ENCODE measurements at places on chromosomes 1 and 21. TPM values are rescaled to one million over a fixed set of nuclear protein-coding genes. Genes with fewer than 3 reads are reported as not detected.

DNA sequence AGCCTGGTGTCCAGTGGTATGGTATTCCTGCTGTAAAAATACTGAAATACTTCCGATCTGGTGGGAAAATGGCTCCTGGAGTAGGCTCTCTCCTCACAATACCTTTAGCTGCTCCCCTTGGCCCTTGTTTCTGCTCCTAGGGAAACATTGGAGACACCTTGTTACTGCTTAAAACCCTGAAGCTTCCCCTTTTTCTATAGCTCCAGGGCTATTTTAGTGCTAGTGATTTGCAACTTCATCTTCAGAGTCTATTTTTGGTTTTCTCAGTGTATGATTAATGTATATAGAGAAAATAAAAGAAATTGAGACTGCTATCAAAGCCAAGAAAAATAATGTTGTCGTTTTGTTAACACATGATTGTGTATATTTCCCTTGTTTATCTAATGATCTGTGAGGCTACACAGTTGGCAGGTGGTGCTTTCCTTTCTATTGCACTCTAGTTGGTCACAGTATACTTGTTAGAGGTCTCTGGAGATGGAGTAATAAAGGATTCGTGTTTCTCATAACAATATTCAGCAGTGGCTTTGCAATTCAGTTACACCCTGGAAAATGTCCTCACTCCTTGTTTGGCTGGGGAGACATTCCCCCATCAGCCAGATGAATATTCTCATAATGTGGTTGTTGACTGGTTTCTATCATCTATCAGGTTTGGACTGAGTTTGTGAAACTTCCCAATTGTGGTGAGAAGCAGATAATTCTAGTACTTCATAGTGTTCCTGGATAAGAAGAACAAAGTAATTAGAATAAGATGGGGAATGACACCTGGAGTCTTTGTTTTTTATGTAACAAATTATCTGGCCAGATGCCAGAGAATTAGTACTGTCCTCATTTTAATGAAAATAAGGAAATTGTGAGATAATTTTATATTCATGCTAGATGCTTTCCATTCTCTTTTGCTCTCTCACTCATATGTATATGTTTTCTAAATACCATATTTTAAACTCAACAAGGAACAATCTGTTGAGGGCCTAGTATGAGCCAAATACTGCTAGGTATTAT, 44.8 kb upstream of the CACYBP start:
- DNase-seq: no peak

DNA sequence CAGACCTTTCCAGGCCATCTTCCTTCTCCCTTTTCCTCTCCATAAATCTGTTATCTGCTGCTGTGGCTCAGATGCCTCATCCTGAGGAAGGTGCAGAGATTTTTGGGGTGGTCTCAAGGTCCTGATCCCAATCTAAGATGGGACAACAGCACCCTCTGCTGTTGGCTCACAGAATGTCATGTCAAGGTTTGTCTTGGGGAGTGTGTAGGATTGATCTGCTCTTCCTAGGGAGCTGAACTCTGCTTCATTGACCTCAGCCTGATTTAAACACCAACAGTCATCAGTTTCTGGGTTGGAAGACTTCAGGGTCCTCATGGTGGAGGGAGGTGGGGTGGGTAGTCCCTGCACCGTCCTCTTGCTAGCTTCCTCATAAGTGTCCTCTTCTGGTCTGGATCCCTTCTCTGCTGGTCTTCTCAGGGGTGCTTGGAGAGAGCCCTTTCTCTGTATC, 62.8 kb upstream of the LAX1 start:
- DNase-seq: peak; percentile 83

GRCh38 chr1:20478057-20478635, 7.9 kb downstream of the CAMK2N1 start:
- DNase-seq: no peak

- no peak for DNase-seq
These were observed 296.0 kb downstream of the HHAT start for GRCh38 chr1:210624722-210625121.

IFNLR1 gene
- total RNA-seq: 1.2 TPM

- no peak for DNase-seq
These were observed 168.6 kb downstream of the PRDM16 start for GRCh38 chr1:3237570-3237969.

SPTA1 gene
- total RNA-seq: not detected

MYOG gene
- total RNA-seq: not detected

GRCh38 chr21:15164678-15165303, 100.0 kb upstream of the NRIP1 start:
- DNase-seq: no peak
